Suppressor macrophage treated with lipopolysaccharide for 4 hours (primary cell): ENCODE measurements at places on chromosomes 16 and 17.
A peak's percentile ranks its signal among the peaks of the same experiment; 100 is the strongest.

DNA sequence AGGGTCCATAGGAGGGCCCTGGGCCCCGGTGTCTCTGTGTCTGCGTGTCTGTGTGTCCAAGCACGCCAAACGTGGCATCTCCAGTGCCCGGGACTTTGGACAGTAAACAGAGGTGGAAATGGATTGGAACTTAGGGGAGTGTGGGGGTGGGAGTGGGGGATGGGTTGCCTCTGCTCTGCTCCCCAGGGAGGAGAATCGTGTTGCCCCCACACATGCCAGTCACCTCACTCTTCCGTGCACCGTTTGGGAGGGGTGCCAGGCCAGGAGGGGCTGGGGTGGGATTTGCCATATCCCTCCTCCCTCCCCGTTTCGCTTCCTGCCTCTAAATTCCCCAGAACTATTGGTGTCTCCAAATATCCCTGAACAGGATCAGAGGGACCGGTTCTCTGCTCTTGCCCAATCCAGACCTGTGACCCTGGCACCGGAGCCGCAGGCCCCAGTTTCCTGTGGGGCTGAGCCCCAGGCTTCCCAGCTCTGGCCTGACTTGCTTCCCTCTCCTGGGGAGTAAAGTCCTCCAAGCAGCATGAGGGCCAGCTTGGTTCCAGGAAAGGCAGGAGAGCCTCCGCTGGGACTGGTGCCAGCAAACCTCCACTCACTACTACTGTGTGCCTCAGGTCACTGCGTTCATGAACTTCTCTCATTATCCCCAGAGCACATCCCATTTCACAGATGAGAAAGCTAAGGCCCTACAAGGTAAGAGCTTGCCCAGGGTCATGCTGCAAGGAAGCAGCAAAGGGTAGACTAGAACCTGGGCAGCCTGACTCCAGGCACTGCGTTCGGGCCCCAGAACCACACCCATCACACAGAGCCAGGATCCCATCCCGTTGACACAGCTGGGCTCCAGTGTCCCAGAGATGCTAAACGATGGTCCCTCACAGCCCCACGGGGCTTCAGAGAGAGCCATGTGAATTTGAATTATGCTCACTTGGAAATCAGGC, at the start of gene ASGR1:
ASGR1 (minus strand) TSS at position 54 of the 938 bp plus-strand sequence. CDS start 807 bp downstream, outside the sequence.
- no peak for DNase-seq

- DNase-seq, result no peak
Observed at GRCh38 chr16:72794319-72794718, 253.6 kb downstream of the ZFHX3 start.

DNA sequence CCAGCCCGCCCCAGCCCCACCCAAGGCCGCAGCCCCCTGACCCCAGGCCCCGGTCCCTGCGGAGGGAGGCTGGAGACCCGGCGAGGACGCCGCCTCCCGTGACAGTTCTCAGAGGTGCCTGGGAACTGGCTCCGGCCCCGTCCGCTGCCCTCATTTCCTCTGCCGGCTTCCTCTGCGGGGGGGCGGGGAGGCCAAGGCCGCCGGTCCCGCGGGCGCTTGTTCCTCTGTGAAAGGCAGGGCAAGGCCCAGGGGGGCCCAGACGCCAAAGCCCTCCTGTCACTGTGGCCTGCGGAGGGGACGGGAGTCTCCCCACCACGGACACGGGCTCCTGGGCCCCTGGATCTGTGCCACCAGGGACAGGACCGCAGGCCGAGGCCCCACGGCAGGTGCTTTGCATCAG, 5.0 kb upstream of the PVALEF start:
- peak; percentile 78 for DNase-seq

- DNase-seq, result no peak
Observed at GRCh38 chr17:57762452-57763395, 17.6 kb upstream of the CCDC182 start.

DNA sequence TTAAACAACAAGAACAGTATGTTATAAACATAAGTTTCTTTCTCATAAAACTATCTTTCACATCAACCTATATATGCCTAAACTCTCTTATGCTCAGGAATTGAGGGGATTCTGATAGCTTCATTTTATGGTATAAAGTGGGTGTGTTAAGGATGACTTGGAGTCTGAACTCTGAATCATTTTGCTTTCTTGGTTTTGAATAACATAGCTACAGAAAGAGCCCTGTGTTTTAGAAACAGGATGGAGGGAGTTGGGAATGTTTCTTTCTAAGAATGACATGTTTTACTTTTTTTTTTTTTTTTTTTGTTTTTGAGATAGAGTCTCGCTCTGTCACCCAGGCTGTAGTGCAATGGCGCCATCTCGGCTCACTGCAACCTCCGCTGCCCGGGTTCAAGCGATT, 50.1 kb downstream of the RHOT1 start:
- DNase-seq, result no peak

DNA sequence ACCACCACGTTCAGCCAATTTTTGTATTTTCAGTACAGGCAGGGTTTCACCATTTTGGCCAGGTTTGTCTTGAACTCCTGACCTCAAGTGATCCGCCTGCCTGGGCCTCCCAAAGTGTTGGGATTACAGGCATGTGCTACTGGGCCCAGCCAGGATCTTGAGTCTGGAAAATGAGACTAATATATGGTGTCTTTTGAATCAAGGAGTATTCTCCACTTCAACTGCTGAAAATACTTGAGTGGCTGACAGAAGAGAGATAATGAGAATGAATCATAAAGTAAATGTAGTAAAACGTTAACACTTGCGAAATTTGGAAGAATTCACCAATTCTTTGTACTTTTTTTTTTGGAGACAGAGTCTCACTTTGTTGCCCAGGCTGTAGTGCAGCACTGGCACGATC, 16.6 kb downstream of the SMYD4 start:
- no peak for DNase-seq

- DNase-seq, result no peak
Observed at GRCh38 chr17:13346592-13346991, 255.1 kb downstream of the HS3ST3A1 start.

DNA sequence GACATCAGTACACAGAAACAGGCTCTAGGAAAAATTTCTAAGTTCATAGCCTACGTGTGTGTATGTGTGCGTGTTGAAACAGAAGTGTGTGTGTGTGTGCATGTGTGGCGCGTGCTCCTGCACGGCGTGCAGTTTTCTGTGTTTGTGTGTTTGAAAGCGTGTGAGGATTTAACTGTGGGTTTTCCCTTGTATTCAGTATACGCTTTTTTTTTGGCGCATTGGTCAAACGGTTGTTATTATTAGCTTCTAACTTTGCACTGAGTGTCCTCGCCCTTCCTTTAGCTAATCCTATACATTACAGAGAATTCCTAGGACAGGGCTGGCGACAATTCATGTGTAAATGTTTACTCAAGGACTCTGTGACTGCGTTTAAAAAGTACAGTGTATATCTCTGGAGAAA, 23.0 kb downstream of the TMC6 start:
- DNase-seq, result no peak

DNA sequence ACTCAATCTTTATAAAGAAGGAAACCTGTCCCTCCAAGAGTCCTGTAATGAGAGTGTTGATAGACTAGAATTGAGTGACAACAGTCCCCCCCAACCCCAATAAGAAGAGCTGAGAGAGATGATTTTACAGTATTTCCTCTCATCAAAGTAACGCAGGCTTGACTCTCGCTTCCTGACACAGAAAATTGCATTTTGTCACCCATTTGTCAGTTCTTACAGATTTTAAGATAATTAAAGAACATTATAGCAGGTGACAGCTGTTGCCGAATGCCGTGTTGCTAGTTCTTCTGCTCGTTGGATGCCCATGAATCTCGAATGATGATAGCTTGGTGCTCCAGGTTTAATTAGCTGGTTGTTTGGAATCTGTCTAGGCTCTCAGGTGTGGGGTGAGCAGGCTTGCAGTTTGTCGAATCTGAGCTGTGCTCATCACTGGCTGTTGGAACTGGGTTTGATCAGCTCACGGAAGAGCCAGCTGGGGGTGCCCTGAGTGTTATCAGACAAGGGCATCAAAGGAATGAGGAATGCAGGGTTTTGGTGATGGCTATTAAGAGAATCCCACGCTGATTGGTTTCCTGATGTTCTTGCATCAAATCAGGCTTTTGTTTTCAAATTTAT, 84.8 kb upstream of the CPHXL start:
- no peak for DNase-seq
